ENCODE measurements at places on chromosomes 11 and 22.

- no peak for DNase-seq
Measured at GRCh38 chr11:105183426-105183825, 43.9 kb upstream of the CARD18 start.

DNA sequence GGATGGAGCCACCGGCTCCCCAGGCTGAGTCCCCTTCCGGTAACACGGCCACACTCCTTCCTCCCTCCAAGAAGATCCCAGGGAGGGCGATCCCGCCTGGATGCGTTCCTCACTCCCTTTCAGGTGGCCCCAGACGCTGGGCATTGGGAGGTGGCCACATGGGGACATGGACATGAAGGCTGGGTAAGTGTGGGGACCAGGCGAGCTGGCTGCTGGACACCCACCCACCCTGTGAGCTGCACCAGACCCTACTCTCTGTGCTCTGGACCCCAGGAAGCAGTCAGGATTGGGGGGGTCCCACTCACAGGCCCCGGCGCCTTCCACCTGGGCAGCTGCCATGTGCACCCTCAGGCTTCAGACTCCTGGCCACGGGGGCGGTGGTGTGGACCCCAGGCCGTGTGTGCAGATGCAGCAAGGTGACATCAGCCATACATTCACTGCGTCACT is 932.8 kb downstream of the BRD1 start:
- DNase-seq: no peak

DNA sequence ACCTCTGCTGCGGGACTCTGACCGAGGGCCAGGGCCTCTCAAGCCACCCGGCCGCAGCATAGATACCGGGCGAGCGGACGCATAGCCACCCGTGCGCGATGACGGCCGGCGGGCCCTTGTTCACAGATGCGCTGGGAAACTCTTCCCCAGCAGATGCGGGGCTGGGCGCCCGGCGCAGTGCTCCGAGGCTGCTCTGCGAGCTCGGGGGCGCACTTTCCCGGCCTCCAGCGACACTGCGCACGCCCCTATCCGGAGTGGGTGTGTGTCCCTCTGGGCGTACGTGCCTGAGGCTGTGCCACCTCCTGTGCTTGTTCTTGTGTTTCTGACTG is 104.7 kb upstream of the E2F8 start:
- no peak for DNase-seq

- DNase-seq: no peak
Measured at GRCh38 chr11:122344215-122344614, 228.2 kb upstream of the BLID start.

DNA sequence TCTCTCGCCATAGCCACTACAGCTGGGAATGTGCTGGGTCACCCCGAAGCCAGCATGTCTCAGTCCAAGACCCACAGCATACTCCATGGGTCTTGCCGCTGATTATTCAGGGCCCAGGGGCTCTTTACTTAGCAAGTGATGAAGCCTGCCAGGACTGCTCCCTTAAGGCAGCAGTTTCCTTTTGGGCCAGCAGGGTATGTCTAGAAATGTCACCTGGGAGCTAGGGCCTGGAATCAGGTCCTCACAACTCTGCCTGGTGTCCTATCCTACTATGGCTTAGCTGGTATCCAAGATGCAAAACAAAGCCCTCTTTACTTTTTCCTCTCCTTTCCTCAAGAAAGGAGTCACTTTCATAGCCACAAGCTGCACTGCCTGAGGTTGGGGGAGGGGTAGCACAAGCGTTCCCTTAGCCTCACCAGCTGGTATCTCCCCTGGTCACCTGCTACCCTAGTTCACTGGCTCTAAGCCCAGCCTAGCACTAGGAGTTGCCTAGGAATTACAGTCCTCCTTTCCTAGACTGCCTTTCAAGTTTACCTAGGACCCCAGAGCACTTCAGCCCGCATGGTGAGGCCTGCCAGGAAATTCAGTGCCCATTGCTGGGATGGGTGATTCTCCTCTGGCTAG is 22.6 kb upstream of the NCR3LG1 start:
- no peak for DNase-seq

DNA sequence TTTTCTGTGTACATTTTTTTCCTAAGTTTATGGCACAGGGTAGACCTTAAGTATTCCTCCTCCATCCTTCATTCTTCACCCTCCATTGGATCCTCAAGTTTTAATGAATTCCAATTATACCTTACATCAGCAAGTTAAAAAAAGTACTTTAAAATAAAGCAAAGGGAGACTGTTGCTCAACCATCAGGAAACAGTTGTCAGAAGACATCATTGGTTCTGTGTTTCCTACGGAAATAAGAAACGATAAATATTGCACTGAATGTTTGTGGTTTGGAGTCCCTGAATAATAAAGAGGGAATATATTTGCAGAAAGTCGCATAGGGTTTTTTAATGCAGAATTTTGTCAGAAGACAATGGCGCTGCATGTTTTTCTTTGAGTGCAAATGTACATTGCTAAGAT is 28.1 kb upstream of the LDHA start:
- no peak for DNase-seq

GRCh38 chr22:38285018-38285417 is 12.2 kb upstream of the TMEM184B start:
- DNase-seq: no peak

DNA sequence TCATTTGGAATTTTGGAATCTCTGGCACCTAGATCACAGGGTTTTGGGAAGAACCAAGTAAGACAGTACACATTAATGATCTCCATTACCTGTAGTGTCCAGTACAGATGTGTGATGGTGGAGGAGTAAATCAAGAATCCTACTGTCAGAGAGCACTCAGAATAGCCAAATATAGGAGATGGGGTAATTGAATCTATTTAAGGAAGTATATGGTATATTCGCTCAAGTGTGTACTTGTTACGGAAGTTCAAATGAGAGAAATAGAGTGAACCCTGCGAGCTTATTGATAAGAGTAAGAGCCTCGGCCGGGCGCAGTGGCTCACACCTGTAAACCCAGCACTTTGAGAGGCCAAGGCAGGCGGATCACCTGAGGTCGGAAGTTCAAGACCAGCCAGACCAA is 2.2 kb downstream of the SPCS2 start:
- no peak for DNase-seq

DNA sequence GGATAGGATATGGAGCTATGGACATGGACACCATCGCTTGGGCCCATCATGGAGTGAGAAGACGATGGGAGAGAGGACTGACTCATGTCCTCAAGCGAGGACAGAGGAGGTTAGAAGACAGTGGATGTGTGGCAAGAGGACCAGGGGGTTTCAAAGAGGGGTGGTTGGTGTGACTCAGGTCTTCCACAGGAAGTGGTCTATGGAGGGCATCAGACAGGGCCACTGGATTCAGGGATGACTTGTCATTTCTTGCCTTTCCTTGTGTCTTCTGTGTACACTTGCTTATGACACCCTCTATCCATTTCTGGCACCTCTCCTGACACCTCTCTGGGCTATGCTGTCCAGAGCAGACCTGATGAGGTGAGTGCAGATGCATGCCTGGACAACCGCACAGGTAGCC is 115.4 kb downstream of the OSBP2 start:
- DNase-seq: no peak

GRCh38 chr11:62071408-62071807 is 52.4 kb upstream of the INCENP start:
- no peak for DNase-seq

DNA sequence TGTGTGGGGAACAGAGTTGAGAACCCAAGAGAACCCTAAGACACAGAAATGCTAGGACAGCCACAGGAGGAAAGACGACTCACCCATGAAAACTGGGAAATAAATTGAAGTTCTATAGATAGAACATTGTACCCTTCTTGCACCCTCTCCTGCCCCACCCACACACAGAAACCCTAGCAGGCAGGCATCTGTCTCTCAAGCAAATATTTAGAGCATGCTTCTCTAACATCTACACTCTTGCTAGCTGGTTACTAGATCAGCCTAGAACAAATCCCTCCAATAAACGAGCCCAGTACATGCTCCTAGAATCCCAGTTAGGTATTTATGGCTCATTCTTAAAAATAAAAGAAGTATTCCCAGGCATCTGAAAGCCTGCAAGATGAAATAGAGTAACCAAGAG is 32.1 kb upstream of the CLPB start:
- DNase-seq: no peak

Data from effector CD8-positive, alpha-beta T cell (primary cell).